Stimulated activated CD4-positive, alpha-beta T cell treated with anti-CD3 and anti-CD28 coated beads, Interleukin-4, amount 100 ng/mL, for 24 hours (primary cell): ENCODE measurements at places on chromosomes 11 and 22.

DNA sequence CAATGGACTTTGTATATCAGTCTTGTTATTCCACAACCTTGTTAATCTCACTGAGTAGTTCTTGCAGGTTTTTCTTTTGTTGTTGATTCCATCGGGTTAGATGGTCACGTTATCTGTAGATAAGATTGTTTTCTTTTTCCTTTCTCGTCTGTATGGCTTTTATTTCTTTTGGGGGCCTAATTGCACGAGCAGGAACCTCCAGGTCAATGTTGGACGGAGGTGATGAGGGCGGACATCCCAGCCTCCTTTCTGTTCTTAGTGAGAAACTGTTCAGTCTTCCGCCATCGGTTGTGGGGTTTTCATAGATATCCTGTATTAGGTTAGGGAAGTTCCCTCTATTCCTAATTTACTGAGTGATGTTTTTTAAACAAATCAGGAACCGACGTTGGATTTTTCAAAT, 4.8 kb upstream of the PRR33 start:
- DNase-seq = no peak

DNA sequence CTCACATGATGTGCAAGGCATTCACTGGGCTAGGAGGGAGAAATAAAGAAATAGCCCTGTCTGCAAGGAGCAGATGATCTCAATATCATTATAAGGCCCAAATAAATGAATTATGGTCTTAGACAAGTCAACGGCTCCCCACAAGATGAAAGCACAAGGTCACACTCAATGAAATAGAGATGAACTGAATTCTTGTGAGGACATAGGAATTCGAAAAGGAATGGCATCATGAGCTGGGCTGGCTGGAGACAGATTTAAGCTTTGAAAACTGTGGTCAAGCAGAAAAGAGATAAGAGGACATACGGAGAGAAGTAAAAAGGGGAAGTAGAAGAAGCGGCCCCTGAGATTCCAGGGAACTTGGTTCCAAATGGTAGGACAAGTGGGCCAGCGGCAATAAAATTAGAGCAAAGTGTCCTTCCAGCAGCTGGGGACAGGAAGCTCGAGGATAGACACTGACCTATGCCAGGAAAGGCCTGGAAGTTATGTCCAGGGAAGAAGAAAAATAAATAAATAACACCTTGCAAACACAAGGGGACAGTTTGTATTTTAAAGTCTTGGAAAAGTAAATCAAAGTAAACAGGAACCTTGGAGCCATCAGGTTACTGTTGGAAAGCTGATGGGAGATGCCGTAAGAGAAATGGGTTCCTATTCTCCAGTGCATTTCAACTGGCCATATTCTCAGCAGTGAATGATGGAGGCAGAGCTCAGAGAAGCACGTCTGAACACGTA, 37.8 kb downstream of the GALNT18 start:
- no peak for DNase-seq

DNA sequence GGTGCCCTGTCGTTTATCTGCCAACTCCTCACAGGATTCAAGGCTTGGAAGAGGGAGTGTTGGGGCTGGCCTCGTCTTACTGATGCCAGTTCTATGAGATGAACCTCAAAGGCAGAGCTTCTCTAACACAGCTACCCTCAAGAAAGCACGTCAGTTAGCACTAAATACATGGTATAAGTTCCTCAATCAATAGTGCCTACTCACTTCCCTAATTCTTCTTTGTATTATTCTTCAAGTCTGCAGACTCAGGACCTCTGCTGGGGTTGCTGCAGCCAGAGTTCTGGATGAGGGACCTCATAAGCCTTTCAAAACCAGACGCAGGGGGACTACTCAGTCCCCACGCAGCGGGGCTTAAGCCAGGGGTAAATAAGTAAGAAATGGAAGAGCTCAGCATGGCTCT, 118.3 kb downstream of the VPREB1 start:
- no peak for DNase-seq

DNA sequence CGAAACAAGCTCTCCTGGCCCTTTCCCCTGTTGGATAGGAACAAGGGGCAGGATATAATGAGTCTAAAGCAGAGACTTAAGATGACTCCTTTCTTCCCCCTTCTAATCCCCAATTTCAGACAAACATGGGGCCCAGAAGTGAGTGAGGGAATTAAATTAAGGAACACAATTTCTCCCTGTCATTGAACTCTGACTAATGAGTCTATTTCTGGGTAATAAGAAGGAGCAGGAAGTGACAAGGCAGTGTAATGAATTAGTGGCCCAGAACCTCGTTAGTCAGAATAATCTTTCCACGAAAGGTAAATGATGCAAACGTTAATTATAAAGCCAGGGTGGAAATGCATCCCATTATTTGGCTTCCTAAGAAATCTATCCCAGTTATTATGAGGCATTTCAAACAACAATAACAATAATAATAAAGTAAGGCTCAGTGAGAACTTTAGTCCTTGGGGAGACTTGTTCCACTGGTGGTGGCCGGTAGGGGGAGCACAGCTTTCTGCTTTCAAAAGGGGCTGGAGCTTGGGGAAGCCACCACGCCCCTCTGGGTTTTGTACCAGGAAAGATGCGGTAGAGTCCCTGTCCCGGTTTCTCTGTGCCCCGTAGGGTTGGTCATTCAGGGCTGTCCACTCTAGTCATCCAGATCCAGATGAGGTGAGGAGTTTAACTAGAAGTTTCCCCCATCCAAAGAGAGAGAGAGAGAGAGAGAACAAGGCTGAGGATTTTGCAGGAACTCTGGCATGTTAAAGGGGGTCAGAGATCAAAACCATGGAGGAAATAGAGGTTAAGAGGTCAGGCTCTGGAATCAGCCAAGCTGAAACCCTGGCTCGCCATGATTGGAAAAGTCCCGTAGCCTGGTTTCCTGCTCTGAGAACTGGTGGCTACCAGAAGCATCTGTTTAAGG, 298.3 kb downstream of the NTM start:
- DNase-seq = peak; percentile 35

GRCh38 chr22:30348404-30348803, 8.3 kb downstream of the SF3A1 start:
- no peak for DNase-seq

DNA sequence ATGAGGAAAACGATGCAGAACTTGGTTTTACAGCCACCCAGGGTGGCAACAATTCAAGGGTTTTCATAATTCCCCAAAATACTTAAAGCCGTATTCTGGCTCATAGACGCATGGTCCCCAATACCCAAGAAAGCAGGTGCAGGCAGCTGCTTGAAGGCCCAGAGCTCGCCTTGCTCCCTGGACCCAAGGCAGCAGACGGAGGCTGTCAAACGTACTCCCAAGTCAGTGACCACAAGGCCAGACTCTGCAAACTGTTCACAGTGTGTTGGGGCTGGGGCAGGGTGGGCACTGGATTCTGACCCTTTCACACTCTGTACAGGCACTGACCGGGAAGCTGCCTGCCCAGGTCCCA, 21.5 kb downstream of the TMEM184B start:
- DNase-seq = no peak

DNA sequence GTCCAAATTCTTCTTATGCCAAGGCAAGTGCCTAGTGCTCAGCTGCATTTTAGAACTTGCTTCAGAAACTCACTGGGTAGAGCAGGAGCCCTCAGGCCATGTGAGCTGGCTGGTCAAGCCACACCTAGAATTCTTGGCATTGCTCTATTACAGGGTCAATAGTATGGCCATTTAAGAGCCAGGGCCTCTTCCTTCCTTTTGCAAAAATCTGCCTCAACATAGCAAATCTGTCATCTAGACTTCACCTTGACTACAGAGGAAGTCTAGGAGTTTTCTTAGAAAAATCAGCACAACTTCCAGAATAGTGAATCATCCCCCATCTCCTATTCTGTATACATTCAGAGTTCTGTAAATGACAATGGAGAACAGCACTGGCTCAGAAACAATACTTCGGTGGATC, 112.0 kb upstream of the TTC12 start:
- DNase-seq = no peak

DNA sequence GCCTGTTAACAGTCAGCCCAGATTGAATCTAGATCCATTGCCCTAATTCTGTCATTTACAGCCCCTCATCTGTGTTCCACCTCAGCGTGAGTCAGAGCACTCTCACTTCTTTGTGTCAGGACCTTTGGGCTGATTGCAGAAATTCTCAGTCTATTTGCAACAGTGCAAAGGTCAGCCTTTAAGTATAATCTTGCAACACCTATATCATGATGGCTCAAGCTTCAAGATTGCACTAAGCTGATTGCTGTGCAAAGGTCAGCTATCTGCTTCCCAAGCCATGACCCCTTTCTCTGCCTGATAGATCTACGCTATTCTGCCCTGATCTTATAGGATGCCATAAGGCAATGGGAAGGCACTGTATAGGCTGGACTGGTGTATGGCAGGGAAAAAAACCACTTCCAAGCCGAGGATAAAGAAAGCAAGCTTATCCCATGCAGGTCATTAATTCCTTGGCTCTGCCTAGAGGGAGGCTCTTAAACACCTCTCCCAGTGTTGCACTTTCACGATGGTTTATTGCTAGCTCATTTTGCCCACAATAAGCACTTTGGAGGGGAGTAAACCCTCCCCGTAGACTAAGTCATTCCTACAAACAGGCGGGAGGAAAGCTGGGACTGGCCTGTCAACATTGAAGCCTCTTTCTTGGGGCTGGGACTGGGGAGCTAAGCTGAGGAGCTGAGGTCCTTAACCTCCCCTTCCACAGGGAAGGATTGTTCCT, 100.6 kb downstream of the RRAS2 start:
- DNase-seq = no peak

GRCh38 chr22:50318698-50319411, 8.0 kb downstream of the DENND6B start:
- no peak for DNase-seq

DNA sequence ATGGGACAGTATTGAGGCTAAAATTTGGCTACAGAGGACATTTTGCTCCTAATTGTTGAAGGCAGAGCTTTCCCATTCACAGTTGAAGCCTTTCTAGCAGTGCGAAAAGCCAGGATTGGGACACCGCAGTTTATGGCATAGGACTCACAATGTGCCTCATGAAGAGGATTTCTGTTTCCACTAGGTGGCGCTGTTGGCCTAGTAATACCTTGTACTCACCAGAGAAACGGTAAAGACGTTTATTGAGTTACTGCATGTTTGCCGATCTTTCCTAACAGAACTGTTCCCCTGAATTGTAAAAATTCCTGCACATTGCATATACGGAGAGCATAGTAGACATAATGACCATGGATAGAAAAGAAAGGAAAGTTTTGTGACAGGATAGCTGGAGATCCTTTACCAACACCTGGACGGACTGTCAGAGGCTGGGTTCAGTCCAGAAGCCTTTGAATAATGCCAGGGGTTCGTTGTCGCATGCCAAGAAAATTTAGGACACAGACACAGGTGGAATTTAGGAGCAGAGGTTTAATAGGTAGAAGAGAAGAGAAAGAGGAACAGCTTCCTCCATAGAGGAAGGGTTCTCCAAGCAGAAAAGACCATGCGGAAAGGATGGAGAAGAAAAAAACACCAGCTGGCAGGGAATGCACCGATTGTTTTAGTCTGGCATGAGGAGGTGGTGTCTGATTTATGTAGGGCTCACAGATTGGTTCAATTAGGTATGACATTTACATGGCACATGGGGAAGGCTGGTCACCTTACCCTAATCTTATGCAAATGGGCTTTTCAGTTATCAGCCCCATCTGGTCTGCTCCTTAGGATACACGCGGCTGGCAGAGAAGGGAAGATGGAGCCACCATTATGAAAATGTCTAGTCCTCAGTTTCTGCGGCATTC, 10.8 kb upstream of the OR51D1 start:
- DNase-seq = peak; percentile 51

- no peak for DNase-seq
These were observed 64.6 kb downstream of the KCNC1 start for GRCh38 chr11:17799147-17799546.

DNA sequence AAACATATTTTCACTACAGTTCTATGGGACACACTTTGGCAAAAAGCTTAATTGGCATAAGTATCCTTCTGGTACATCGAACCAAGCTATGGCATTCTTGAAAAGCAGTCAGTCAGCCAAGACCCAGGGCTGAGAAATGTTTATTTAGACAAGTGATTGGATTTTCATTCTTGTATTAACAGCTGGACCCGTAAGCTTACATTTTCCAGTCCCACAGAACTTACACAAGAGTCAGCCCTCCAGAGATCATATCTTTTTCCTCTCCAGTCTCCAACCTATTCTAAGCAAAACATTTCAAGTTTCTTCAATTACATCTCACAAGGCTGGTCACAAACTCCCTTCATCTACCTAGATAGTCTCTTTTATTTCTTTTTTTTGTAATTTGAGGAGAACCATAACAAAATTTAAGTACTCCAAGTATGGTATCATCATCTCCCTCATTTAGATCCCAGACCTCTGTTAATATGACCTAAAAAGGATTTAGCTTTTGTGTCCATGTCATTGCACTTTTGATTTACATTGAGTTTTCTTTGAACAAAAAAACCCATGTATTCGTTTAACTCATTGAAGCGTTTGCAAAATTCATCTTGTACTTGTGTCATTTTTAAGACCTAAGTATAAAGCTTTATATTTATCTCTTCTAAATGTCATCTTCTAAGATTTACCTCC, 67.9 kb upstream of the GRK3 start:
- DNase-seq = no peak

DNA sequence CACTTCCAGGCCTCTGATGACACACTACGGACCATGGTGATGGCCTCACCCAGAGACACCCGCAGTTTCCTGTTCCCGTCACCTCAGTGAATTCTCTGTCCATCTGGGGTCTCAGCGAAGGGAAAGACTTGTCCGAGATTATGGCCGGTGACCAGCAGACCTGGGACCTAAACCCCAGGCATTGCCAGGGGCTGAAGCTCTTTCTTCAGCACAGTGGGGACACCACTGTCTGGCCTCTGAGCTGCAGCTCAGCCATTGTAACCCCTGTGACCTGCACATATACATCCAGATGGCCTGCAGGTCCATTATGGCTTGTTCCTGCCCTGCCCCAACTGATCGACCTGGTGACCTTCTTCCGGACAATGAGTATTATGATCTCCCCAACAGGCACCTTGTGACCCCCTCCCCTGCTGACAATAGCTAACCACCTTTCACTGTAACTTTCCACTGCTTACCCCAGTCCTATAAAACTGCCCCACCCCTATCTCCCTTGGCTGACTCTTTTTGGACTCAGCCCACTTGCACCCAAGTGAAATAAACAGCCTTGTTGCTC, 22.3 kb downstream of the CBX7 start:
- no peak for DNase-seq
